ENCODE measurements at places on chromosomes 5 and 9.

DNA sequence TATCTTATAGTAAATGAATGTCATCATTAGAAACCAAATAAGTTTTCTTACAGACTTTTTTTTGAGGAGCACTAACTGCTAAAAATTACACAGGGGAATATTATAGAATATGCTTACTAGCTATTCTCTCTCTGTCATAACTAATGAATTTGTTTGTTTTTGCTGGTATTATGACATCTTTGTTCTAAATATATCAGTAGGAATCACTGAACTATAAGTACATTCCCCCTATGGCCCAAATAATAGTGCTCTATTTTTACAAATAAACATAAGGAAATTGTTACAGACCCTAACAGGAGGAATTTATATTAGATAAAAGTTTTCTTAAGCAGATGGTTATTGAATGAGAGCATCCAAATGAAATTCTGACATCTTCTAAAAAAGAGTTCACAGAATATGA is 83.0 kb upstream of the RIOK2 start:
- DNase-seq, result no peak

- no peak for DNase-seq
These were observed 117.1 kb upstream of the DAB2 start for GRCh38 chr5:39541920-39542319.

- no peak for DNase-seq
These were observed 369.0 kb downstream of the KIAA0825 start for GRCh38 chr5:94249430-94249829.

DNA sequence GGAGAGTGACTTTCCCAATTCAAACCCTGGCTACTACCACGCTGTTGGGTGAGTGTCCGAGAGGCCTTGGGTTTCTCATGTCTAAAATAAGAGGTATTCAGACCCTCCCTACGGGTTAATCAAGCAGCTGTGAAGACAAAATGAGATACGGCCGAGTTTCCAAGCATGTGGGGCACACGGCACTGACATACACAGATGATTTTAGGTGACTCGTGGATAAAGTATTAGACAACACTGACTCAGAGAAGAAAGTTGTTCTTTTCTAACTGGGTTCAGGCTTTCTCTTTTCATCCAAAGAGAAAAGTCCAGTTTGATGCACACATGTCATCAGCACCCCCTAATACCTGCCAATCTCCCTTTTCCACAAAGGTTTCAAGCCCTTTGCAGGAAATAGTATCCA is 15.6 kb downstream of the FOXI1 start:
- no peak for DNase-seq

- no peak for DNase-seq
These were observed 228.2 kb upstream of the GRIN3A start for GRCh38 chr9:101966691-101967090.

- no peak for DNase-seq
These were observed 234.7 kb downstream of the NMUR2 start for GRCh38 chr5:152170350-152170749.
